CD4-positive, alpha-beta T cell treated with Interleukin-17A for 1 hour (primary cell): ENCODE measurements at places on chromosomes 13 and 19.

- no peak for DNase-seq
These were observed 66.4 kb downstream of the EPSTI1 start for GRCh38 chr13:42925626-42926025.

GRCh38 chr13:31073859-31074718, 87.6 kb downstream of the HSPH1 start:
- DNase-seq = peak; percentile 18

DNA sequence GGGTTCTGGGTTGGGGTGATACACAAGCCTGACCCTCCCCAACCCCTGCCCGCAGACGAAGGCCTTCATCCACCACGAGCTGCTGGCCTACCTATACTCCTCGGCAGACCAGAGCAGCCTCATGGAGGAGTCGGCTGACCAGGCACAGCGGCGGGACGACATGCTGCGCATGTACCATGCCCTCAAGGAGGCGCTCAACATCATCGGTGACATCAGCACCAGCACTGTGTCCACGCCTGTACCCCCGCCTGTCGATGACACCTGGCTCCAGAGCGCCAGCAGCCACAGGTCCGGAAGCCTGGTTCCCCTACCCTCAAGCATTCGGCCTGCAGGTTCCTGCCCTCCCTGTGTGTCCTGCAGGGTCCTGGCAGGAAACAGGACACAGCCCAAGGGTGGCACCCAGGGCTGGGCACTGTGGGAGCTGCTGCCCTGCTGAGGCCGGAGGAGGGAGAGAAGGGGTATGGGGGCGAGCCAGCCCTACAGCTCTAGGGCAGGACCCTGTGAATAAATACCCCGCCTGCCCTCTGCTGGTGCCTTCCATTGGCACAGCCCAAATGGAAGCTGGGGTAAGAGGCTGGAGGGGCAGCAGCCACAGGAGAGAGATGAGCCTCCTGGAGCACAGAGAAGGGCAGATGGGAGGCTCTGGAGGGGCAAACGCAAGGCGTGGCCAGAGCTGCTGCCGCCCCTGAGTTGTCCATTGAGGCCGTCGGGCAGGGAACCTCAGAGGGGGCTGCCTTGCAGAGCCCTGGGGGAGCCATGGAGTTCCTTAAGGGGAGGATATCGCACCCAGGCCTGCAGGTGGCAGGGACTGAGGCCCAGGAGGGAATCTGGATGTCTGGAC, 6.8 kb downstream of the TMED1 start:
- DNase-seq = no peak

DNA sequence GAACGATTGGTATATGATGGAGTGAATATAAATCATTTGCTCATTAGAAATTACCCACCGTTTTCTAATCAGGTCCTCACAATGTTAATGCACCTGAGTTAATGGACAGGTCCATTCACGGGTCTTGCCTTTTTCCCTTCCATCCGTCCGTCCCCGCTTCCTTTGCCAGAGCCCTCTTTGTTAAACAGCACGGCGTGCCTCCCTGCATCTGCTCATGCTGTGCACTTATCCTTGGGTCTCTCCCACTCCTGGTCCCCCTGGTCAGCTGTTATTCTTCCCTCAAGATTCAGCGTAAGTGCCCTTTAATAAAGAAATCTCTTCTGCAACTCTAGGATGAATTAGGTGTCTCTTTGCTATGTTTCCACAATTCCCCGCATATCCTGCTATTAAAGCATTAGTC, 324.5 kb downstream of the DNAJC15 start:
- DNase-seq = no peak

DNA sequence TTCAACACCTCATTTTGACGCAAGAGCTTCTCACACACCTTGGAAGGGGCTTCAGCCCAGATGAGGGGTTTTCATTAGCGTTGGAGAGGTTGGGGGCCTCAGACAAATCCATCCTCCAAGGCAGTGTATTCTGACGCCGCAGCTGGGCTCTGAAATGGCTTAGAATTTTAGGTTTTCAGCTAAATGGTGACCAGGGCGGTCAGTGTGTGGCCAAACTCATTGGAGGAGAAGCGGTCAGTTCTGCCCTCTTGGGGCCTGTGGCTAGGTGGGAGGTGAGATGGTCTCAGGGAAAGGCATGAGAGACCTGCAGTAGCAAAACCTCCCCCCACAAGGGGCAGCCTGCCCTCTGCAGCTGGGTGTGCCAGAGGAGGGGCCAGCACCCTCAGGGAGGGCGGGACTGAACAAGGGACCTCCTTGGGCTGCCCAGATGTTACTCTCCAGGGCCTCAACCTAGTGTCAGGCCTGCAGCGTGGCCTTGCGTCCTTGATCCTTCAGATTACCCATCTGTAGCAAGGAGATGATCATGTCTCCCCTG, 155.8 kb downstream of the URI1 start:
- DNase-seq = no peak

- no peak for DNase-seq
These were observed 68.3 kb downstream of the STARD13 start for GRCh38 chr13:33217256-33217655.

DNA sequence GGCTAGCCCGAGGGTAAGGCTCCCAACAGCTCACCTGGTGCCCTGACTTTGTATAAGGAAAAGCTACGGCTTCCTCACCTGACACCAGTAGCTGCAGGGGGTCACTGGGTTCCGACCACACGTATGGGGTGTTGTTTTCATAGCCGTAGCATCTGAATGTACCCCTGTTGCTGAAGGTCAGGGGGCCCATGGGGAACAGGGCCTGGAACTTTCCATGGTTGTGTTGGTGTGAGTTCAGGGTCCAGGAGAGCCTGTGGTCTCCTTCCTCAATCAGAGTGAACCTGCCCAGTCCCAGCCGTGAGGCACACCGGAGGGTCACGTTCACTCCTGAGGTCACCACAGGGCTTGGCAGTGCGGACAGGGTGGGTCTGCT, 1.1 kb downstream of the LILRA4 start:
- DNase-seq = no peak

GRCh38 chr13:107231944-107232343, 664.0 kb upstream of the ARGLU1 start:
- DNase-seq = no peak

GRCh38 chr19:51025809-51026553, 435 bp downstream of the KLK11 start:
- no peak for DNase-seq

GRCh38 chr19:17868669-17869068, 3.1 kb upstream of the SLC5A5 start:
- DNase-seq = no peak

DNA sequence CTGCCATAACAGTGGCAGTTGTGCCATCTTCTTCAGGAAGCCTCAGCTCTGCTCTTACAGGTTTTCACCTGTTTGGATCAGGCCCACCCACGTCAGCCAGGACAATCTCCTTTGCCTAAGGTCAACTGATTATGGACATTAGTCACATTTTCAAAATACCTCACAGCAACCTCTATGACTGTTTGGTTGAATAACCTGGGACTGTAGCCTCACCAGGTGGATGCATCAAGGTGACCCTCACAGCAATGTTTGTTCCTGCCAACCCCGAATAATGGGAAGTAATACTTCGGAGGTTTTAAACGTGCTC, 17.2 kb upstream of the ATP12A start:
- no peak for DNase-seq

- DNase-seq = no peak
These were observed 108.2 kb downstream of the GNG7 start for GRCh38 chr19:2594319-2594718.

DNA sequence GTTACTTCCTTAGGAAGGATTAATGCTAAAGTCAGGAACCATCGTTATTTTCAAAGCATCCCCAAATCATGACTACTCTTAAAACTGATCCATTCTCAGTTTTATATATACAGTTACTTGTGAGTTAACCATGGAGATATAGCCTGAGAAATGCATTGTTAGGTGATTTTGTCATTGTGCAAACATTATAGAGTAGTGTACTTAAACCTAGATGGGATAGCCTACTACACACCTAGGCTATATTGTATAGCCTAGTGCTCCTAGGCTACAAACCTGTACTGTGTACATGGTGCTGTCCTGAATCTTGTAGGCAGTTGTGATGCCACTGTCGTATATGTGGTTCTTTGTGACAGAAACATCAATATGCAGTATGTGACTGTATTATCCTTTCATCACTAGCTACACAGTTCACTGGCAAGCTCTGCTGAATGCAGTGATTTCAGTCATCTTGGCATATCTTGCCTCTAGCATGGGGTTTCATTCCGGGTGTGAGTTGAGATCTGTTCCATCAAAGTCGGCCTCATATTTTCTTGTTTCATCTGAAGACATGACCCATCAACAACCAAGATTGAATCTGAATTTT, 45.3 kb downstream of the CDK8 start:
- no peak for DNase-seq

- DNase-seq = peak; percentile 71
These were observed 5.9 kb downstream of the BORCS8 start for GRCh38 chr19:19185853-19186740.

- no peak for DNase-seq
These were observed 9.3 kb downstream of the CALM3 start for GRCh38 chr19:46610413-46610775.

DNA sequence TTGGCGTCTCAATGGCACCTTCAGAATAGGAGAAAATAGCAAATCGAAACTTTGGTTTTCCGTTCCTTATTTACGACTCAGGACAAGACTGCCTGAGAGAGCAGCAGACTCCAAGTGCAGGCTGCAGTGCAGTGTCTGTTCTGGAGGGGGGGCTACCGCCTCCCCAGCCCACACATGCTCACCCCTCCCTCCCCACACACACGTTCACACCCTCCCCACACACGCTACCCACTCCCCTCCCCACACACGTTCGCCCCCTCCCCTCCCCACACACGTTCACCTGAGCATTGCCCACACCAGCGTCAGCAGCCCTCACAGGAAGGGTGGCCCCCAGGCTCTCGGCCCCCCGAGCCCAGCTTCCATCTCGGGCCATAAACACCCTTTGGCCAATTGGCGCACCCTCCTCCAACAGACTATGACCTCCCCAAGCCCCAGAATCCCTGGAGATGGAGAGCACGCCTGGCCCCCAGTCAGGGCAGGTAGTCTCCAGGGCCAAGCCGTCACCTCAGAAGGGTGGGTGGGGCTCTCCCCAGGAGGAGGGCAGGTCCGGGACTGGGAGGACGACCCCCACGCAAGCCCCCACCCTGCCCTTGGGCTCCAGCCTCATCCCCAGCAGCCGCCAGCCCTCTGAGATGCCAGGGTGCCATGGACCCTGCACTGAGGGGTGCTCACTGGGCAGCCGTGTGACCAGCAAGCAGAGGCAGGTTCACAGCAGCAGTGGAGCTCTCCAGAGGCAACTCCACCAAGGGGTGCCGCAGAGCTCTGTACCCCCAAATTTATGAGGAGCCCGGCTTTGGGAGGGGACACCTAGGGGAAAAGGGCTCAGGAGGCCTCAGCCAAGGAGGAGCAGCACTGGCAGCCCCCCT, 27.5 kb downstream of the RASA3 start:
- no peak for DNase-seq

- DNase-seq = no peak
These were observed 13.5 kb downstream of the ERVV-2 start for GRCh38 chr19:53057904-53058580.

- DNase-seq = no peak
These were observed 118.7 kb upstream of the GJB6 start for GRCh38 chr13:20350819-20351218.

DNA sequence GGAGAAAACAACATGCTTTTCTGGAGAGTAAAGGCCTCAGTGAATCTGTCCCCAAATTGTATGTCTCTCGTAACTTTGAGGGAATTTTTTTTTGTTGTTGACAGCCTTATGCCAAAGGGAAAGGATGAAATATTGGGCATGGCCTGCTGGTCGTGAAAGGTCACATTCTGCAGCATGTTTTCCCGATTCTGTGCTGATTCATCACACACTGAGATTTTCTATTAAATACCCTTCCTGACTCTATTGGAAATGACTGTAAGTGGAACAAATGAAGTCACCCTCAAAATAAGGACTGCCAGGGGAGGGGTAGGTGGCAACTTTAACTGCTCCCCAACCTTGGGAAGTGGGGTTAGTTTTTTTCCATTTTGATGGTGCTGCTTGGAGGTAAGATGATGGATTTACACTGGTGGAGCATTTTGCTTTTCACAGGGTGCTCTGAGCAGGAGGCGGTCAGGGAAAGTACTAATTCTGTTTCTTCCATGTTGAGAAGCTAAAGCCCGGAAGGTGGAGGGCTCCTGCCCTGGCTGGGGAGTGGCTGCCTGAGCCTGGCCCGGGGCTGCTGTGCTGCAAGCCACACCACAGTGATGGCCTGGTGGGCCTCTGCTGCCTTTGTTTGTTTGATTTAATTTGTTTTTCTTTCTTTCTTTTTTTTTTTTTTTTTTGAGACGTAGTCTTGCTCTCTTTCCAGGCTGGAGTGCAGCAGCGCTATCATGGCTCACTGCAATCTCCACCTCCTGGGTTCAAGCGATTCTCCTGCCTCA, 116.8 kb upstream of the SPATA13 start:
- no peak for DNase-seq

- DNase-seq = no peak
These were observed 48.9 kb downstream of the TPP2 start for GRCh38 chr13:102645701-102646100.

DNA sequence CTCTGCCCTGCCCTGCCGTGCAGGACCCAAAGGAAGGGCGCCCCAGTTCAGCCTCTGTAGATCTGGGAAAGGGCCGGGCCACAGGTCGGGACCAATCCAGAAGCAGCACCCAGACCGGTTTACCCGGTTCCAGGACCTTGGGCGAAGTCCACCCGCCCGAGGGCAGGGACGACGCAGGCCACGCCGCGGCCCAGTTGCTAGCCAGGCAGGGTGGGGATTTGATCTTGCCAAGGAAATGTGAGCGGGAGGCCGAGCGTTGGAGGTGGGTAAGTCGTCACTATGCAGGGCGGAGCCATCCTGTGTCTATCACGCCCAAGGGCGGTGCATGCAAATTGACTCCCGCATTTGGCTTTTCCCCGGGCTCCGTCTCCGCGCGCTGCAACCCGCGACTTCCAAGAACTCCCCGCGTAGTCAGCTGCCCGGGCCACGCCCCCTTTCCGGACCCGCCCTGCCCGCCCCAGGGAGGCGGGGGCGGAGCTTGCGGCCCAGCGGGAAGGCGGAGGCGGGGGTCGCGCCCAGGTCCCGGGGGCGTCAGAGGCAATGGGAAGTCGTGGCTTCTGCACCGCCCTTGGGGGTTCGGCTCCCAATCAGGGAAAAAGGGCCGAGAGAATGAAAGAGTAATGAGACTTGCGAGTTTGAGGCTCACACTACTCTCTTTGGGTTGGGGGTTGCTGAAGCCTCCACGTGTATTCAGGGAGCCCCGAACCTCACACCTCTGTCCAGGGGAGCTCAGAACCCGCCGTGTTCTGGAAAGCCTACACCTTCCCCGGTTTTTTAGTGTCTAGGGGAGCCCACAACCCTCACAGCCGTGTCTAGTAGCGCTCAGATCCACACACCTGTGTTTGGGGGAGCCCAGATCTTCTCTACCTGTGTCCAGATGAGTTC, 12.8 kb downstream of the IER2 start:
- peak; percentile 90 for DNase-seq

DNA sequence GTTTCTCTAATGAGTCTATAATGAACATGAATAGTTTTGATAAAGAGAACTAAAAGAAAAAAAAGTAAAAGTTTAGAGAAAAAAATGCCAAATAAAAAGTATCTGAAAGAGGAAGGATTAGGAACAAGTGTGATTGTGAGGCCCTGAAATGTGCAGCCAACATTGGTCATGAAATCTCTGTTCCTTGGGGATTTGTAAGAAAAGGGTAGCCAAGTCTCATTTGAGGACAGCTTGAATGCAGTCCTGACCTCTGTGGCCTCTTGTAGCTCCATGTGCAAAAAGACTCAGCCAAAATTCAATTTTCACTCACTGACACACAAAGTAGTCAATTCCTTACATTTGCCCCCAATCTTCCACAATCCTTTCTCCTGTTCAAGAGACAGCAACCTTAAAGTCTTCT, 167.9 kb downstream of the KLF12 start:
- no peak for DNase-seq

GRCh38 chr19:53254411-53255341, at the start of gene ZNF677:
ZNF677 (minus strand) TSS chr19:53254873; CDS start chr19:53251550, 3,323 bp downstream.
- DNase-seq = peak; percentile 85

GRCh38 chr19:38433268-38433733, at the start of gene RYR1:
RYR1 (plus strand) TSS chr19:38433691; CDS start chr19:38433830, 139 bp downstream.
- DNase-seq = peak; percentile 49
